Stimulated activated CD4-positive, alpha-beta T cell treated with anti-CD3 and anti-CD28 coated beads, TNF-alpha, amount 100 ng/mL, for 48 hours (primary cell): ENCODE measurements at places on chromosomes 5 and 9.

DNA sequence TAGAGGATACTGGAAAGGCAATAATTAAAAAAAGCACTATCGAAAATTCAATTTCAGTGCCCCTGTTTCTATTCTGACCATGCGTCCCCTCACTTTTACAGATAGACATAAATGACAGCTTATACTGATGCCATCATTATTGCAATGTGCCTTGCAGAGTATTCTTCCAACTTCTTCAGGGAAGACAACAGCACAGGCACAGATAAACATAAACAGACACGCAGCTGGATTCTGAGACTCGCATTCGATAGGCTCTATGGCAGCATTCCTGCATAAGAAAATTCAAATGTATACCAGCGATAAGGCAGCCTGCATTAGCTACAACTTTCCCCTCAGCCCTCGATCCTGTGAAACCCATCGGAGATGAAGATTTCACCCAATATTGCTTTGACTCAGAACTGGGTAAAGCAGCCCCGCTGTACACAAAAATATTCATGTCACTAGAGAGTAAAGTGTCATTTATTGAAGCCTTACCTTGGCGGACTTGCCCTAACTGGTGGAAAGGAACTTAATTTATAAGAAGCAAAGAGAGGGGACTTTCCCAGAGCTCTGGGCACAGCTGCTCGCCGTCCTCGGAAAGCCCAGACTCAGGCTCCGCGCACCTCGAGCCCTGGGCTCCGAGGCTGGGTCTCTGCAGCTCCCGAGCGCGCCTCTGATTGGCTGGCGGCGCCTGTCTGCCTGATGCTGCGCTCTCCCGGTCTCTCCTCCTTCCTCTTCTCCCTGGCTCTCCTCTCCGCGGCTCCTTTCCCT is at the start of gene CDH18:
Gene CDH18, minus strand, starts transcription at position 589 of the 750 bp plus-strand sequence. CDS start 149,214 bp downstream, outside the sequence.
- no peak for DNase-seq

GRCh38 chr9:75382126-75382525 is 293.8 kb downstream of the OSTF1 start:
- no peak for DNase-seq

- no peak for DNase-seq
These were observed 7.3 kb upstream of the SPATA24 start for GRCh38 chr5:139410993-139411828.

- DNase-seq = no peak
These were observed 405.6 kb downstream of the DMRT2 start for GRCh38 chr9:1455766-1456165.

GRCh38 chr5:179624841-179625271 is 1.4 kb upstream of the HNRNPH1 start:
- DNase-seq = no peak

GRCh38 chr5:163596608-163597315 is 91.3 kb downstream of the MAT2B start:
- DNase-seq = no peak

DNA sequence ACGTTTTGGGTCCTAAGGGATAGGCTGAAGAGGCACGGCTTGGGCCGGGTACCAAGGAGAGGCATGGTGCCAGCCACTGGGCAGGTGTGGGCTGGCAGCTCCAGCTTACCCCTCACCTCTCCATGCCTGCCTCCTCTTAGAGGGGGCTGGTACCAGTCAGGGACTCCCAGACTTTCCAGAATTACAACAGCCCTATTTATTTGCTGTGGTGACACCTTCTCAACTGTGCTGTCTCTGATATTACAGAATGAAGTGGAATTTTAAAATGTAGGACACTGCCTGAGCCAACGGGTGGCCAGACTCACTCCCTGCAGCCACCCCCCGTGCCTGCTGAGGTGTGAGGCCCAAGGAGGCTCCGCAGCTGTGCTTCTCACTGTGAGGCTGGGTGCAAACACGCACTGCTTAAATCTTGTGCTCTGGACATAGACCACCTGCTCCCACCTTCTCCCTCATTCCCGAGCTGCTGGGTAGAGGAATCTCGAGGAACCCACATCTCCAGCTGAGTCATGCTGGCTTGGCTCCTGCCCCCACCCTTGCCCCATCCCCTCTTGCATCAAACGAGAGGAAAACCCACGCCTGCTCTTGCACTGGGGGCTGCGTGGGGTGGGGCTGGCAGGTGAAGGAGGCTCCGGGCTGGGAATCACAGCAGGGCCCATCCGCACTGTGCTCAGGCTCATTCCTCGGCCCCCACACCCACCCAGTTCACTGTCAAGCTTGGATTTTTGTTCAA is 47.9 kb downstream of the PRRT1B start:
- no peak for DNase-seq

- DNase-seq = no peak
These were observed 83.9 kb downstream of the SPOCK1 start for GRCh38 chr5:137415231-137415681.

DNA sequence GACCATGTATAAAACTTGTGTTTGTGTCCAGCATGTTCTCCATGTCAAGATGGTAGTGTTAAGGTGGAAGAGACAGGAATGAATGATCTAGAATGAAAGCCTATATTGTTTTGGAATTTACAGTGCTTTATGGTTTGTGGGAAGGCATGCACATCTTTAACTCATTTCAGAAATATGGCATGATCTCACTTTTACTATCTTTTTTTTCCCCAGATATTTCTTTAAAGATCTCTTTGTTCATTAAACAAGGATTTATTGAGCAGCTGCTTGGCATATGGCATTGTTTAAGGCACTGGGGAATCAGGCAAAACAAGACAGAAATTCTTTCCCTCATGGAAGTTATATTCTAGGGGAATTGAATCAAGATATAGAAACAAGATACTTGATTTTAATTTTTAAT is 51.7 kb downstream of the SLC12A2 start:
- no peak for DNase-seq

GRCh38 chr5:127834094-127834531 is 130.9 kb downstream of the CCDC192 start:
- no peak for DNase-seq

- DNase-seq = no peak
These were observed 39.9 kb downstream of the DUSP1 start for GRCh38 chr5:172730981-172731679.

DNA sequence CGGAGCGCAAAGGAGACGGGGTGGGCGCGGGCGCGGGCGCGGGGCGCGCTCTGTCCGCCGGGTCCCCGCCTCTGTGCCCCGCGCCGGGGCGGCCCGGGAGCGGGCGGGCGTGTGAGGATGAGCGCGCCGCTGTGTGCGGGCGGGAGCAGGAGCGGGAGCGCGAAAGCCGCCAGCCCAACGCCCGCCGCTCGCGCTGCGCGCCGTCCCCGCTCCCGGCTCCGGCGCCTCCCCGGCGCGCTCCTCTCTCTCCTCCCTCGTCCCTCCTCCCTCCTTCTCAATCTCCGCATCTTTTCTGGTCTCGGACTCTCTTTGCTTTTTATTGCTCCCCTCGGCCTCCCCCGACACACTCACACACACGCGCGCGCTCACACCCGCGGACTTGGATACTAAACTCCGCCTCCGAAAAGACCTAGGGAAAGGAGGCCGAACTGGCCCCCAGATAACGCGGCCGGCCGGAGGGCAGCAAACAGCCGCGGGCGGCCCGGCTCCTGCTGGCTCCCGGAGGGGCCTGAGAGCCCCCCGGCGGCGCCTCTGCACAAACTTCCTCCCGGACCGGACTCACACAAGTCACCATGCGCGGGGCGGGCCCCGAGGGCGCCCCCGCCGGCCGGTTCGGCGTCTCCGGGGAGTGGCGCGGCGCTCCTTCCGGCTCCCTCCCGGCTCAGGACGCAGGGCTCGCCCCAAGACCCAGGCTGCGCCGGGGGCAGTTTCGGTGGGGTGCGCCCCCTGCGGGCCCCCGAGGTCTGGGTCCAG is at the start of gene FIBCD1:
Gene FIBCD1, minus strand, starts transcription at position 596 of the 753 bp plus-strand sequence. CDS start 640 bp downstream, outside the sequence.
- DNase-seq = no peak
